Activated naive CD4-positive, alpha-beta T cell (primary cell): ENCODE measurements at places on chromosomes 5 and 9.

DNA sequence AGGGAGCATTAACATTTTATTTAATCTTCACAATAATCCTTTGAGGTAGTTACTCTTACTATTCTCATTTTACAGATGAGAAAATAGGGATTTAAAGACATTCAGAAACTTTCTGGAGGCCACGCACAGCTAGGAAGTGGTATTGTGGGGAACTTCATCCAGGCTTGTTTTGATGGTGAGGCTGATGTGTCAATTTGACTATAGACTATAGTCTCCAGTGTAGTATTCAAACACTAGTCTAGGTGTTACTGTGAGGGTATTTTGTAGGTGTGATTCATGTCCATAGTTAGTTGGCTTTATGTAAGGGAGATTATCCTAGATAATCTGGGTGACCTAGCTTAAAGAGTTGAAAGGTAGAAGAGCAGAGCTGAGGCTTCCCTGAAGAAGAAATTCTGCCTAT lies 54.1 kb upstream of the ELL2 start:
- no peak for DNase-seq

GRCh38 chr5:174307656-174308271 lies 262.3 kb downstream of the NSG2 start:
- no peak for DNase-seq

DNA sequence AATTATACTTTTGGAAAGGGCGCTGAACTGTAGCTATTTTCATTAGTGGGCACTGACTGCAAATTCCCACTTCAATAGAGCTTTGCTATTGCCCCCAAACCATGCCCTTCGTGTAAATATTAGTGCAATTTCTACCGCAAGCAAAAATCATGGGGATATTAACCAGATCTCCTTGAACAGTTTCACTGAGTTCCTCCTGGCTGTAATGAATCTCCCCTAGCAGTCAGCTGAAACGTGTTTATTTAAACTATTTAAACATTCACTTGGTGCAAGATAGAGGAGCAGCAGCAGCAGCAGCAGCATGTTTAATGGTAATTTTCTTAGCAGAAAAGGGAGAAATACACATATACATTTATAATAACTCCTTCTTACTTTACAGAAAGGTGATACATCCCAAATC lies 54.4 kb downstream of the ARRDC3 start:
- no peak for DNase-seq

DNA sequence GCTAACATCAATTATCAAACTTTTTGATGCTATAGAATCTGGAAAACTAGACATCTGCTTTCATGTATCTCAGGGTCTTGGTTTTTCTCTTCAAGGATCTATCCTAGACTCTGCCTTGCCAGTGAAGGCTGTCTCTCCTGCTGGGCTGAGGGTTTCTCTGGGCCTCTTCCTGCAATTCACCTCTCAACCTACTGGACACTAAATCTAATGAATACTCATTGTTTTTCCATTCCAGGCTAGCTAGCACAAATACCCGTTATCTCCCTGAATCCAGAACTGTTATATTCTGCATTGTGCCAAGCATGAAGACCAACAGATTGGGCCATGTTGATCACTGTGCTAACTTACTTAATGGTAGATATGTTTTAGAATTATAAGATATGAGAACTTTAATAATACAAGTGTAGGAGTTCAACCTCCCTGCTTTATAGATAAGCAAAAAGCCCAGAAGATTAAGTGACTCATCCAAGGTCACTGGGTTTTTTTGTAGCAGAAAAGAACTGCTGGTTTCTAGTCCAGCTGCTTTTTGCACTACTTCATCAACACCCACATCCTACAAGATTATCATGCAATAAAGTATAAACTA lies 56.5 kb upstream of the RNF38 start:
- no peak for DNase-seq

- no peak for DNase-seq
Observed at GRCh38 chr5:73135429-73136054, 15.2 kb downstream of the TMEM171 start.

- DNase-seq, result no peak
Observed at GRCh38 chr5:13939638-13940037, 4.8 kb downstream of the DNAH5 start.

- DNase-seq, result no peak
Observed at GRCh38 chr5:179918742-179919486, 11.2 kb upstream of the TBC1D9B start.
